ENCODE measurements at places on chromosomes 6 and 20. TPM values are rescaled to one million over a fixed set of nuclear protein-coding genes. Genes with fewer than 3 reads are reported as not detected.

GRCh38 chr6:85132091-85132490 lies 317.8 kb upstream of the NT5E start:
- no peak for DNase-seq

DNA sequence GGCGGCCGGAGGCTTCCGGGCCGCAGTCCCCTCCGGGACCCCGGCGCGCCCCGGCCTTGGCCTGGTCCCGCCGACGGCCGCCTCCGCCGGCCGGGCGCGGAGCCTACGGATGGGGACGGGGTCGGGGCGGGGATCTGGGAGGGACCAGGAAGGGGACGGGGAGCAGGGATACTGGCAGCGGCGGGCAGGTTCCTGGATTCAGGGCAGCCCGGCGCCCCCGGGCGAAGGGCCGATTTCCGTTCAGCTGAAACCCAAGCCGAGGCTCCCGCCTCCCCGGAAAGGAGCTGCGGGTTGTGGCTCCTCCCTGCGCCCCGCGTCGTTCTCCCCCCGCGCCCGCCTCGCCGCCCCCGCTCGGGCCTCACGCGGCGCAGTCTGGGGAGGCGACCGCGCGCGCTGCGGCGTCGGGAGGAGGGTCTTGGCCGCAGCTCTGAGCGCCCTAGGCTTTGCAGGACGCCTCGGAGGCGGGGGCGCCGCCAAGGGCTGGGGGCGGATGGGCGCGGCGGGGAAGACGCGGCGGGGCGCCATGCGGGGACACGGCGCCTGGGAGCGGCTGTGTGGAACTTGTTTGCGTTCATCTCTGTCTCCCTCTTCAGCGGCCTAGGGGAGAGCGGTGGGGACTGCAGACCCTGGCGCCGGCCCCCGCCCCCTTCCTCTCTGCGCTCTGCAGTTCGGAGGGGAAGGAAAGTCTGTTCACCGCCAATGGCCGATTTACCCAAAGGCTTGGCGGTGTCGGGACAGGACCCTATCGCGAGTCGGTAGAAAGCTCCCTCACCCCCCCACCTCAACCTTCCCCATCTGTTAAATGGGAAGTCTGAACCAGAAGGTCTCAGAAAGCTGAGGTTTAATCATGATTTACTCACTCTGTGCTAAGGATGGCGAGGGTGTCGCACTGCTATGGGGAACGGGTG lies 22.7 kb upstream of the TMEM181 start:
- DNase-seq: peak; percentile 60

GRCh38 chr6:14454473-14454775 lies 336.9 kb downstream of the CD83 start:
- no peak for DNase-seq

DNA sequence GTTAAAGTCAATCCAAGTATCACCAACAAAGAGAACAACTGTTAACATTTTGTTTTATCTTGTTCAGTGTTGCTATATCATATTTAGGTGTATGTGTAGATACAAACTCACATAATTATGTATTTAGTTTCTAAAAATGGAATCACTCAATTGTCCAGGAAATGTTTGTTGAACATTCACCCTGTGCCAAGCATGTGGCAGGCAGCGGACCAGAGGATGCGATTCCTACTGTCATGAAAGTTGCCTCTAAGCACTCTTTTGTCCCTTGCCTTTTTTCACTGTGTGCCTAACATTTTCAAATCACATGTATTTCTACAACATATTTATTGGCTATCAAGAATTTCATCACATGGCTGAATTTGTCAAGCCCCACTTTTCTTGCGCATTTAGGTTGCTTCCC lies 16.9 kb upstream of the TGM2 start:
- no peak for DNase-seq

- DNase-seq: no peak
Observed at GRCh38 chr6:11584244-11584643, 46.7 kb downstream of the TMEM170B start.

The SLC22A16 gene
- 0.16 TPM for polyA plus RNA-seq

The USP49 gene
- 3.8 TPM for polyA plus RNA-seq

DNA sequence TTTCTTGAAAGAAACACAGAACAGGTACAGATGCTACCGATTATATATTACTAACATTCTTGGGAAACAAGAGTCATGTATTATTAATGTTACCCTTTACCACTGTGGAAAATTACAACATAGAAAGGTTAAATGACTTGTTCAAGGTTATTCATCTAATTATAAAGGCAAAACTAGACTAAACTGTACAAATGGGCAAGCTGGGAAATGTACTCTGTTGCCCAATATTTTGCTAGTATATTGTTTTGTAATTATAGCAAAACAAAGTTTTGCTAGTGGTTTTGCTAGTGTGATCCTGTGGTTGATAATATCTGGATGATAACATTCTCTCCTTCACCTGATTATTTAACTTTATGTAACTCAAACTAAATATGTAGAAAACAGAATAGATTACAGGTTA lies 96.5 kb downstream of the TINAG start:
- DNase-seq: no peak

GRCh38 chr6:43702534-43703440 lies 15.2 kb upstream of the MRPS18A start:
- peak; percentile 93 for DNase-seq

DNA sequence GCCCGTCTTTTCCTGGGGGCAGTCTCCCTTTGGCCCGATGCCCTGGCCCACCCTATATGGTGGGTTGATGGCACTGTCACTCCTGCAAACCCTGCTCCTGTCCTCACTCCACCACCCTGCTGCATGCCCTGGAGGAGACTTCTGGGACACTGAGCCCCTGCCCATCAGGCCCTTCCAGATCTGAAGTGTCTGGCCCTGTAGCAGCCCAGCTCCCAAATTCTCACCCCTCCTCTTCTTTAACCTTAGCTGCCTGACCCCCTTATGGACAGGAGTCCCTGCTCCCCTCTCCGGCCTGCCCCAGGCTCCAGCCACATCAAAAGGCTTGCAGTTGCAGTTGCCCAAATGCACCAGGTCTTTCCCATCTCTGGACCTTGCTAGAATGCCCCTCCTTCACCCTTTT lies 20.8 kb upstream of the SLC32A1 start:
- no peak for DNase-seq

- peak; percentile 71 for DNase-seq
Observed at GRCh38 chr6:11043961-11044711, at the start of gene ELOVL2. Gene ELOVL2 (minus strand): TSS chr6:11044305. CDS start chr6:11044230, 75 bp downstream.

DNA sequence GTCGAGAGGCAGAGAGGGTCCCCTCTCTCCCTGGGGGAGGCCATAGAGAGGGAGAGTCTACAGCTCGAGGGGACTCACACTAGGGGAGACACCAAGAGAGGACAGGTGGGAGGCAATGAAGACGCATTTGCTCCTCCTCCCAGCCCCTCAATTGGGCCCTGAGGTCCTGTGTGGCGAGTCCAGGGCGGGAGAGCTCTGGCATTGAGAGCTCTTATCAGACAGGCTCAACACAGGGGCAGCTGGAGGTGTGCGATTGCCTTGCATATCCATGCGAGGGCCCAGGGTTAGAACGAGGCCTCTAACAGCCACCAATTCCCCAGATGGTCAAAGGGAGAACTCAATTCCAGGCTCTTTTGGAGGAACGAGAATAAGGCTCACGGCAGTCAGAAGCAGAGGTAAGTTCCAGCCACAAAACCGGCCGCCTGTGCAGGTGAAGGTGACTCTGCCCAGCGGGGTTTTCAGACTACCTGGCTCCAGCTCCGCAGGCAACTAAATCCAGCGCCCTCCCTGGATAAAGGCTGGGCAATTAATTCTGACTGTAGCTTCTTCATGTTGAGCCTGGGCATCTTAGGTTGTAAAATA lies 94.0 kb upstream of the MPC1 start:
- no peak for DNase-seq

DNA sequence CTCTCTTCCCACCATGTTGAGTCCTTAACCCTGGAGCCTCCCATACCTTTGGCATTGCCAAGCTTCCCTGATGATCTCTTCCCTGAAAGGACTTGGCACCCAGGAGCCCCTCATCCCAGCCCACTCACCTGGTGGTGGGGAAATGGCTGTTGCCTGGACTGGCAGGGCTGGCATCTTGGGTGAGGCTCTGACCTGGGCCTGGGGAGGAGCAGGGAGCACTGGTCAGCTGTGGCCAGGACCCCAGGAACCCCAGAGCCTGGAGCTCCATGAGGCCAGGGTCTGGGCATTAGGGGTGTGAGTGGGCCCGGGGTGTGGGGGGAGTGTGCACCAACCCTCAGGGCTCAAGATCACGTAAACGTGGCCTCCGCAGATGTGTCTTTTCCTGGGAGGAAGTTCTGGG lies 9.5 kb downstream of the SDCBP2 start:
- no peak for DNase-seq

- DNase-seq: no peak
Observed at GRCh38 chr6:155244434-155244833, 19.4 kb upstream of the CLDN20 start.

GRCh38 chr6:72246926-72247325 lies 360.6 kb downstream of the RIMS1 start:
- no peak for DNase-seq

DNA sequence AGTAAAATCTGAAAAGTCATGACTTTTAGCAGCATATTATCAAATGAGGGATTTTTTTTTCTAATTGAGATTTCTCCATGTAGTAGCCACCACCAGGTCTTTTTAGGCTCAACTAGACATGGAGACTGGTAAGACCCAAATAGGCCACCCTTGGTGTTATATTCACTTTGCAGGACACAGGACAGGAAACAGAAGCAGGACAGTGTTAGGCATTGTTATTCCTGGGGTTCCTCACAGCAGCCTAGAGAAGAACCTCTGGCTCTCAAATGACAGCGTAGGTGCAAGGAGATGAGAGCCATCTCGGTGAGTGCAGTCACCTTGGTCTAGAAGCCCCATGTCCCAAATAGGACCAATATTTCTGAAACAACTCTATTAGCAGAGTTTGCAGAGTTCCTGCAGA lies 19.2 kb upstream of the PBOV1 start:
- no peak for DNase-seq

The SPATA25 gene
- 1.8 TPM for polyA plus RNA-seq

GRCh38 chr6:53894091-53894490 lies 99.3 kb downstream of the LRRC1 start:
- no peak for DNase-seq

The PLN gene
- 14.3 TPM for polyA plus RNA-seq

- DNase-seq: no peak
Observed at GRCh38 chr6:139577124-139577762, 202.8 kb upstream of the CITED2 start.

The KLC4 gene
- 186 TPM for polyA plus RNA-seq

- no peak for DNase-seq
Observed at GRCh38 chr6:28235912-28236452, 10.9 kb downstream of the ZSCAN9 start.

- no peak for DNase-seq
Observed at GRCh38 chr20:2051946-2052345, 49.7 kb upstream of the STK35 start.

DNA sequence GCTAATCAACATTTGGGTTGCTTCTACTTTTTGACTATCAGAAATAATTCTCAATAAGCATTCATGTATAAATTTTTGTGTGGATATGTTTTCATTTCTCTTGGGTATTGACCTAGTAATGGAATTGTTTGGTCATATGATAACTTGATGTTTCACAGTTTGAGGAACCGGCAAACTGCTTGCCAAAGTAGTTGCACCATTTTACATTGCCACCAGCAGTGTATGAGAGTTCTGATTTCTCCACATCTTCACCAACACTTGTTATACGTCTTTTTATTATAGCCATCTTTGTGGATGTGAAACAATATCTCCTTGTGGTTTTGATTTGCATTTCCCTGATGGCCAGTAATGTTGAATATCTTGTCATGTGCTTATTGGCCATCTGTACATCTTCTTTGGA lies 42.6 kb upstream of the TGM2 start:
- no peak for DNase-seq

DNA sequence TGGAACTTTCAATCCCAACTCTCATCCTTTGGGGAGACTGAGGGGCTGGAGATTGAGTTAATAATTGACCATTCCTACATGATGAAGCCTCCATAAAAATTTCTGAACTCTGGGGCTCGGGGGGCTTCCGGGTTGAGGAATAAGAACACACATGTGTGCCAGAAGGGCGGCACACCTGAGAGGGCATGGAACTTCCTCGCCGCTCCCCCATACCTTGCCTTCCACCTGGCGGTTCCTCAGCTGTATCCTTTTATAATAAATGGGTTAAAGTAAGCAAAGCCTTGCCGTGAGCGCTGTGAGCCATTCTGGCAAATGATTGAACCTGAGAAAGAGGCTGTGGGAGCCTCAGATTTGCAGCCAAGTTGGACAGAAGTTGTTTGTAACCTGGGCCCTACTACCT lies 164.8 kb downstream of the LY86 start:
- DNase-seq: no peak
